ENCODE measurements at places on chromosomes 12 and 14.

DNA sequence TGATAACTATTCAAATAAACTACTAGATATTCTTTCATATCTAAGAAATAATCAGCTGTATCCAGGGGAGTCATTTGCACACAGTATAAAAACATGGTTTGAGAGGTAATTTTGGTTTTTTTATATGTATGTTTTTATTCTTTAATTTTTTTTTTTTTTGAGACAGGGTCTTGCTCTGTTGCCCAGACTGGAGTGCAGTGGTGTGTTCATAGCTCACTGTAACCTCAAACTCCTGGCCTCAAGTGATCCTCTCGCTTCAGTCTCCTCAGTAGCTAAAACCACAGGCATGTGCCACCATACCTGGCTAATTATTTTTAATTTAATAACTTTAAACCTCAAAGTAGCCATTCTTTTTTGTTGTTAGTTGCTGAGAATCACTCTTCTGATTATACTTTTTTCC is 1.8 kb downstream of the PRORP start:
- DNase-seq, result no peak

- DNase-seq, result no peak
Measured at GRCh38 chr12:21774358-21775132, at the start of gene KCNJ8. Gene KCNJ8 (minus strand): TSS chr12:21774706. CDS start chr12:21773616, 1,090 bp downstream.

DNA sequence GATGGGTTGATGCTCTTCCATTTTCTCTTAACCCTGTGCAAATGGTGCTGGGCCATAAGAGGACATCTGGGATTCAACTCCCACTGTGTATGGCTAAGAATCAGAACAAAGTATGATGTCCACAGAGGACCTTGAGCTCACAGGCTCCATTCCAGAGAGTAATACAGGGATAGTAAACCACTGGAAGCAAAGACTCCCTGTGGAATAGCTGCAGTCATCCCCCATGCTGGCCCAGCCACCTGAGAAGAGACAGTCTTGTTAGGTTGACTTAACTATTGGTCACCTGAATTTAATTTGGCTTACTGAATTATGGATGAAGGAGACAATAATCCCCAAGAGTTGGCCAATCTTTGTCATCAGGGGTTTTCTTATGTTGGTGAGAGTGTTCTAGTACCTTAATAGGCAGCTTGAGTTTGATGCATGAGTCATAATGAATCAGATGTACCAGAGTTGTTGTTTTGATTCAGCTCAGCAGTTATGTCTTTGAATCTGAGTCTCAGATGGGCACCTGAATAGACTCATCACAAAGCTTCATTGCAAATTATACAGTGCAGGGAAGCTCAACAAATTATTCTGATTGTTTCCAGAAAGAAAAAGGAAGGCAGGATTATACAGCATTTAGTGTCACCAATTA is 122.7 kb downstream of the SSPN start:
- no peak for DNase-seq

DNA sequence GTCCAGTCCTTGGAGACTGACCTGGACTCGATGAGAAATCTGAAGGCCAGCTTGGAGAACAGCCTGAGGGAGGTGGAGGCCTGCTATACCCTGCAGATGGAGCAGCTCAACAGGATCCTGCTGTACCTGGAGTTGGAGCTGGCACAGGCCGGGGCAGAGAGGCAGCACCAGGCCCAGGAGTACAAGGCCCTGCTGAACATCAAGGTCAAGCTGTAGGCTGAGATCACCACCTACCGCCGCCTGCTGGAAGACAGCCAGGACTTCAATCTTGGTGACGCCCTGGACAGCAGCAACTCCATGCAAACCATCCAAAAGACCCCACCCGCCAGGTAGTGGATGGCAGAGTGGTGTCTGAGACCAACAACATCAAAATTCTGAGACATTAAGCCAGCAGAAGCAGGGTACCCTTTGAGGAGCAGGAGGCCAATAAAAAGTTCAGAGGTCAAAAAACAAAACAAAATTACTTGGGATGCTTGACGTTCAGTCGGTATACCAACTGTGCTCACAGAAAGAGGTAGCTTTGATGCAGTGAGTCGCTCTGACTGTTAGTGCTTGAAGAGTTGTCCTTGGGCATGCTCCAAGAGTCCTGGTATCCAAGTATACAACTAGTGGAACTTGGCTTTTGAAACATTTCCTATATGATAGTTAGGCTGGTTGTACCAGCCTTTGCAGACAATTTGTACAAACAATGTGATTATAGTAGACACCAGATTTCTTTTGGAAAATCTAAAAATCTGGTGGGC is 4.8 kb downstream of the MED6 start:
- DNase-seq, result no peak

GRCh38 chr12:107761502-107761904 is 566 bp upstream of the PRDM4 start:
- DNase-seq, result no peak

DNA sequence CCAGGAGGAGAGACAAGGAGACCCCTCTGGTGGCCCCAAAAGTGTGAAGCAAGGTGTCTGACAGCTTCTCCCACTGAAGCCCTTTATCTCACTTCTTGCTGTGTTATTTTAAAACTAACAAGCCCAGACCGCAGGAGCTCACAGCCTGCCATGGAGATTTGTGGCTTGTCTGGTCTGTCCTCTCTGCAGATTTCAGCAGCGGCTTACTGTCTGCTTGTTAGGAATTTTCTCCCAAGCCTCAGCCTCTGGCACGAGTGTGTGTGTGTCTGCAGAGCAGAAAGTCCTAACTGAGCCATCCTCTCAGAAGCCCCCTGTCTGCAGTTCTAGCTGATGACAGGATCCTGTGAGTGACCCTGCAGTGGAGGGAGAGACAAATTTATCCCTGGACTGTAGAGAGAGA is 87.9 kb upstream of the HSPB8 start:
- no peak for DNase-seq

DNA sequence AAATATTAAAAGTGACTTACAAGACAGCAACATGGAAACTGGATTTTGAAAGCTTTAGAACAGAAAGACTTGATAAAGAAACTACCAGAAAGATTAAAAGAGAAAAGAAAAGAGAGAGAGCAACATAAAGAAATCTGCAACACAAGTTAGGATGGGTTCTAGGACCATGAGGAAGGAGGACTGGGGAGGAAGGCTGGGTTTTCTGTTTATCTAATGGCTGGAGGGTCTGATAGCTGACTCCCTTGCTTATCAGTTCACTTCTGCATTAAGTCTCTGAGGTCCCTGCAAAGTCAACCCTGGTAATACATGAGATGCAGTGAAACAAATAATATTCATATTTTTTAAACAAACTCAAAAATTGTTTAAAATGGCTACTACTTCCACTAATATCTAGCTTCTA is 90.1 kb downstream of the RPAP3 start:
- DNase-seq, result no peak

DNA sequence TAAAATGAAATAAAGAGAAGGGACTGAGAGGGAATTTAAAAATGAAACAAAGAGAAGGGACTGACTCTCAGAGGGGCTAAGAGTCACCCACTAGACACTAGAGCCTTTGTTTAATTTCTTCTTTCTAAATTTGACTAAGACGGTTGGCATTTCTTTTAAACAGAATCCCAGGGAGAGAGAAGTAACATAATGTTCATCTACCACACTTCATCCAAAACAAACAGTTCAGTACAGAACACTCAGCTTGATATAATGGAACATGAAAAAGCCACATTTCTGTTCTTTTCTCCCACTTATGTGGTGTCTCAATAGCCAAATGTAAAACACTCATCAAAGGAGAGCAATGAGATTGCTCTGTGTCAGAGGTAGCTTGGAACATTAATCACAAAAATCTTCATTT is 10.1 kb upstream of the NT5DC3 start:
- DNase-seq, result no peak

DNA sequence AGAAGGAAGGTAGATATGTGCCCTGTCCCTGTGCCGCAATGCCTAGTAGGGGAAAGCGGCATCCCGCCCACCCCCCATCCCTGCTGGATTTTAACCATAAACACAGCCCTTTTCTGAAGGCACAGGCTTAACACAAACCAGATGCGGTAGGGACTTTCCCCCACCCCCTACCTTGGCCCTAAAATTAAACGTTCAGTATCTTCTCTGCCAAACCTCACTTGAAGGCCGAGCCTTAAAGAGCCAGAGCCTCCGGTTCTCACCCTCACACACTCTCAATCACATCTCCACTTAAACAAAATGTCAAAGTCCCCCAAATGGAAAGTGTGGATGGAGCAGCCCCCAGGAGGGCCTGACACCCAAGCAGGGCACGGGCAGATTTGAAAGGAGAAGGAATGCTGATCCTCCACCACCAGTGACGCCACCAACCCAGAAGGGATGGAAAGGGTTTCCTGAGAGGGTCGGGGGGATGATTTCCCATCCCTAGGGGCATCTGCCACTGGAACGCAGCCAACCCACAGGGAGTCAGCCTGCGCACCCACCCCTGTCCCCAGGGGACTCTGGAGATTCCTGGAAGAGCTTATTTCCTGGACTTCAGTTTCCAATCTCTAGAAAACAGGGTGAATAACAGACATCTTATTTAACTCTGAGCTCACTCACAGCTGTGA is 26.4 kb downstream of the ACTN1 start:
- DNase-seq, result no peak

DNA sequence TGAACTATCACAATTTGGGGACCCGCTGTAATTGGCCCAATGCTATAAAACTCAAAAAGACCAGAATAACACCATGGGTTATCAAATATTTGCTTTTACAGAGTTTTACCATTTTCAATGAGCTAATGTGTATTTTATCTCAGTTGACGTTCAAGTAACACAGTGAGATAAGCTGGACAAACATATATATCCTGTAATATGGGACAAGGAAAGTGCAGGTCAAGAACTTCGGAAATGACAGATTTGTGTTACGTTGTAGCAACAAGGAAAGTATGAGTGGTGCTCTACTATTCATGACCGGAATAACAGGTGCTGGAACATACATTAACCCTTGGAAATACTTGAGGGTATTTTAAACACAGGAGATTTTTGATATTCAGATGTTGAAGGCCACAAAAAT is 566.4 kb upstream of the FLRT2 start:
- no peak for DNase-seq

GRCh38 chr14:61077951-61078720 is 97.1 kb downstream of the SLC38A6 start:
- no peak for DNase-seq

DNA sequence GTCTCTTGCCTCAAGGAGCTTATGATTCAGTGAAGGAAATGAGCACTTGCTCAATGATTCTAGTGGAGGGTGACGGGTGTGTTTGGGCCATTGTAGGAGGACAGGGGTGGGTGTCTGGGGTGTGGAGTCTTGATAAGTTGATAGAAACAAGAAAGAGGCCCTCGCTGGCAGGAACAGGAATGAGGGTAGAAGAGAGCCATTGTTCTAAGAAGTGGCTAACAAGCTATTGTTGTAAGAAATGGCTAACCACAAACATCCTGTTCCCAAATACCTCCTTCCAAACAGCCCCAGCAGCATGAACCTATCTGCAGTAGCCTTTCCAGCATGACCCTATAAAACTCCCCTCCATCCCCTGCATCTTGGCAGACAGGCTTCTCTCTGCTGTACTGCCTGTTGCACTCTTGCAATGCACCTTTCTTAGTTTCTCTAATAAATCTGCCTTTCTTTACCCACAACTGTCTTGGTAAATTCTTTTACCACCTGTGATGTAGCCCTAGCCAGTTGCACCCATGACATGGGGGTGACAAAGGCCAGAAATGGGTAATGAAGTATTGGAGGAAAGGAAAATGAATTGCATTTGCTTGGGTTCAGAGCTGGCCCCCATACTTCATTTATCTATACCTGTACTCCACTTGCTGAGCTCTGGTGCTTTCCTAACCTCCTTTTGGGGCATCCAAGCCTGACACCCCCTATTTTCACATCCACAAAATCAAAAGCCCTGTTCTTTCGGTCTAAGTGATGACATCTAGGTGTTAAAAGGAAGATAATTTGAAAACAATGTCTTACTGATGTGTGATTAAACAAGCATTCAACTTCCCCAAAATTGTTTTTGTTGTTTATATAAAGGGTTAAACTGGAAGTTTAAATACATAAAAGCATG is 389.1 kb downstream of the GRIN2B start:
- no peak for DNase-seq

GRCh38 chr12:67080637-67081036 is 188.5 kb upstream of the CAND1 start:
- DNase-seq, result no peak

- DNase-seq, result no peak
Measured at GRCh38 chr12:16523284-16523950, 82.5 kb downstream of the LMO3 start.
